ENCODE measurements at places on chromosomes 13 and 19.

- no peak for DNase-seq
These were observed 135.0 kb downstream of the URI1 start for GRCh38 chr19:30076751-30077670.

- no peak for DNase-seq
These were observed 85.8 kb downstream of the ZC3H13 start for GRCh38 chr13:45966715-45967114.

DNA sequence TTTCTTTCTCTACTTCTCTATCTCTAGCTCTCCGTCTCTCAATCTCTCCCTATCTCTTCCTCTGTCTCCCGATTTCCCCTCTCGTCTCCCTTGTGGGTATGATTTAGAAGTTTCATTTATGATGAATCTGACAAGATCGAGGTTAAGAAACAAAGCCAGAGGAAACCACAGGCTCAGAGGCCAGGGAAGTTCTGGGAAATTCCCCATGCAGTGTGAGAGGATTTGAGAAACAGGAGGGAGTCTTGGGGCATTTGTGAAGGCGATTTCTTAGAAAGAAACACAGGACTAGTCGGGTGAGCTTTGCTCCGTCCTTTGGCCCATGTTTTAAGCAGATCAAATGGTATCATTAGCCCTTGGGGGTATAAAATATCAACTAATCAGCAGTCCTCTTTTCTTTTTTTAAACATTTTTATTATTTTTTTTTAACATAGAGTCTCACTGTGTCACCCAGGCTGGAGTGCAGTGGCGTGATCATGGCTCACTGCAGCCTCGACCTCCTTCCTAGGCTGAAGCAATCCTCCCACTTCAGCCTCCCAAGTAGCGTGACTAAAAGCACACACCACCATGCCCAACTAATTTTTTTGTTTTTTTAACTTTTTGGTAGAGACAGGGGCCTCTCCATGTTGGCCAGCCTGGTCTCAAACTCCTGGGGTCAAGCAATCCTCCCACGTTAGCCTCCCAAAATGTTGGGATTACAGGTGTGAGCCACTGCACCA lies 25.8 kb downstream of the TNFSF9 start:
- DNase-seq = no peak

- DNase-seq = no peak
These were observed 12.4 kb downstream of the GRIN2D start for GRCh38 chr19:48405850-48406249.

DNA sequence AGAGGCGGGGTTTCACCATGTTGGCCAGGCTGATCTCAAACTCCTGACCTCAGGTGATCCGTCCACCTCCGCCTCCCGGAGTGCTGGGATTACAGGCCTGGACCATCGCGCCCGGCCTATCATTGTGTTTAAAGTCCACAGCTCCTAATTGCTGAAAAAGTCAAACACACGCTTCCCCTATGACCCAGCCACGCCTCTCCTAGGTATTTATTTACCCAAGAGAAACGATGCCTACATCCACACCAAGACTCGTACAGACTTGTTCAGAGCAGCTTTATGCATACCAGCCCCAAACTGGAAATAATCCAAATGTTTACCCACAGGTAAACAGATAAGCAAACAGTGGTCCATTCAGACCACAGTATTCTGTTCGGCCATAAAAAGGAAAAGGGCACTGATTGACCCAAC lies 15.1 kb downstream of the ZNRF4 start:
- no peak for DNase-seq

DNA sequence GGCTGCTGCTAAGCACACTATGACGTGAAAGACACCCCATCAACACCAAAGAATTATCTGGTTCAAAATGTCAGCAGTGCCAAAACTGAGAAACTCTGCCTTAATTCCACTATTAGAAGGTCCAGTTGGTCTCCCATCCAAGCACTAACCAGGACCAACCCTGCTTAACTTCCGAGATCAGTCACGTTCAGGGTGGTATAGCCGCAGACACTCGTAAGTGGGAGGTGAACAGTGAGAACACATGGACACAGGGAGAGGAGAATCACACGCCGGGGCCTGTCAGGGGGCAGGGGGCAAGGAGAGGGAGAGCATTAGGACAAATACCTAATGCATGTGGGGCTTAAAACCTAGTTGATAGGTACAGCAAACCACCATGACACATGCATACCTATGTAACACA lies 83.4 kb downstream of the C13orf42 start:
- DNase-seq = no peak

GRCh38 chr19:55464662-55465054 lies at the start of gene C19orf85:
TSS of gene C19orf85 (minus strand) at chr19:55464751. CDS start at chr19:55464554, 197 bp downstream.
- no peak for DNase-seq

DNA sequence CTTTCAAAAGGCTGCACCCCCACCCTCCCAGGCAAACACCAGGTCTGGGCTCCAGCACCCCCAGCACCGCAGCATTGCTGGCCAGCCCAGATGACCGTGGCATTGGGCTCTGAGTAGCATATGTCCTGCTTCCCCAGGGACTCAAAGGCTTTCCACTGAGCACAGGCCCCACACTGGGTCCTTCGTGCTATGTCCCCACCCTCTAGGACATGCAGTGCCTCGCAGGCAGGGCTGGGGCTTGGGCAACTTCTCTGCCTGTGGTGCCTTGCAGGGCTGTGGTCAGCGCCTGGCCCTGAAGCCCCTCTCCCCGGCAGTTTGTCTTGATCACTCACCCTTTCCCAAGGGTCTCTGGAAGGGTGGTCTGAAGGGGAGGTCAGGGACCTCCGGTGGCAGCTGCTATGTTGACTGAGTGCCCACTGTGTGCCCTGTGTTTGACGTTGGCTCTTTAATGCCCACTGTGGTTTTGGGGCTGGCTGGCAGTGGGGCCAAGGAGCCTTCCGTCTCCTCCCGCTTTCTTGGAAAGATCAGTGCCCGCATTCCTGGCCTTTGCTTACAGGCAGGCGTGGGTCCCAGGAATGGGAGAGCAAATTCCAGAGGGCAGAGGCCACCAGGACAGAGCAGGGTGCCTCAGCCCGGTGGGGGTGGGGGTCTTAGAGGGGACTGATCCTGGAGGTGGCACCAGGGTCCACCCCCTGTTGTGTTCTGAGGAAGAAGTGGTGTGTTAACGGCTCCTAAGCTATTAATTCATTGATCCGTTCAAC lies 20.3 kb upstream of the CRTC1 start:
- DNase-seq = no peak

- no peak for DNase-seq
These were observed 582.6 kb downstream of the SLITRK6 start for GRCh38 chr13:85216576-85216975.

GRCh38 chr19:5292822-5293611 lies 47.6 kb downstream of the PTPRS start:
- DNase-seq = peak; percentile 17

- DNase-seq = no peak
These were observed 7.8 kb downstream of the DOT1L start for GRCh38 chr19:2171349-2172145.

DNA sequence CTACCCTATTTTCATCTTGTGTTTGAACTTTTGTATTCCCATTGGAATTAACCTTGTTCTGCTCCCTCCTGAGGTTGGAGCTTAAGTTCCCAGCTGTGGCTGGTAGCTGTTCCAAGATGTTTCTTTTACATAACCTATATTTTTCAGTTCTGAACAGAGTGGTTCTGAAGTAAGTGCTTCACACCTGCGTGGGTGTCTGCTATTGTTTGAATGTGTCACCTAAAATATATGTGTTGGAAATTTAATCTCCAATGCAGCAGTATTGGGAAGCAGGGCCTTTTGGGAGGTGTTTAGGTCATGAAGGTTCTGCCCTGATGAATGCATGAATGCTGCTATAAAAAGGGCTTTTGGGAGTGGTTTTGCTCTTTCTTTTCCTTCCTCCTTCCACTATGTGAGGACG lies 123.8 kb downstream of the LACC1 start:
- no peak for DNase-seq

GRCh38 chr13:66842766-66843165 lies 387.4 kb downstream of the PCDH9 start:
- DNase-seq = no peak

DNA sequence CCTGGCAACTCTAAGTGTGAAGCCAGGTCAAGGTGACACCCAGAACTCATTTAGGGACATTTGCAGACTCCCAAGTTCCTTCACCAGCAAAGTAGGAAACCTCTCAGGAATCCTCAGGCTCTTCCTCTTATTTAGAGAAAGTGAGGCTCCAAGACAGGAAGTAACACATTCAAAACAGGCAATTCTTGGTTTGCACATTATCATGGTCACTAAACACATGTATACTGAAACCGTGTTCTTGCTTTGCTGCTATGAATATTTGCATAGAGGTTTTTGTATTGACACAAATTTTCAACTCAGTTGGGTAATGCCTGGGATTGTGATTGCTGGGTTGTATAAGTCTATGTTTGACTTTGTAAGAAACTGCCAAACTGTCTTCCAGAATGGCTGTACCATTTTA lies 13.2 kb upstream of the URI1 start:
- no peak for DNase-seq

- no peak for DNase-seq
These were observed at the start of gene GPR12 for GRCh38 chr13:26759907-26760831. TSS of gene GPR12 (minus strand) at chr13:26760786. CDS start at chr13:26759827, 959 bp downstream.
